A549 treated with GW870086 at 1 μM for 4 hours (cell line): ENCODE measurements at places on chromosomes 16 and 17. TPM values are rescaled to one million over a fixed set of nuclear protein-coding genes. Genes with fewer than 3 reads are reported as not detected.

Gene PYY
- not detected in 5 replicates for total RNA-seq

Gene SEZ6L2
- total RNA-seq = 17.0 to 21.8 TPM (median 20.7 TPM) in 5 replicates

Gene RAB11FIP4
- 0.91 to 2.1 TPM (median 1.4 TPM) in 5 replicates for total RNA-seq

Gene KRT10
- total RNA-seq = 93.1 to 121 TPM (median 103 TPM) in 5 replicates

Gene GAST
- total RNA-seq = 0.42 TPM in 1 of 5 replicates, not detected in the others

Gene ABCA10
- total RNA-seq = 0.07 to 0.12 TPM (median 0.10 TPM) in 5 replicates

Gene SOX9
- 6.6 to 9.8 TPM (median 9.1 TPM) in 5 replicates for total RNA-seq

Gene CD300LB
- total RNA-seq = 0.05 to 0.17 TPM (median 0.10 TPM) in 4 of 5 replicates, not detected in the other

Gene C17orf50
- 0.14 to 0.48 TPM (median 0.30 TPM) in 5 replicates for total RNA-seq

Gene OMG
- not detected in 5 replicates for total RNA-seq

Gene AXIN2
- total RNA-seq = 0.57 to 0.97 TPM (median 0.70 TPM) in 5 replicates

Gene SPATA2L
- total RNA-seq = 9.7 to 12.5 TPM (median 11.6 TPM) in 5 replicates

Gene CIITA
- 0.05 to 0.17 TPM (median 0.08 TPM) in 5 replicates for total RNA-seq

Gene IL21R
- total RNA-seq = 0.05 to 0.08 TPM (median 0.07 TPM) in 3 of 5 replicates, not detected in the others

Gene PMP22
- total RNA-seq = 183 to 230 TPM (median 209 TPM) in 5 replicates

Gene LRRC3C
- not detected in 5 replicates for total RNA-seq

Gene TEX14
- total RNA-seq = 0.12 to 0.47 TPM (median 0.29 TPM) in 5 replicates

Gene UBALD2
- total RNA-seq = 72.5 to 135 TPM (median 115 TPM) in 5 replicates

Gene MAP2K6
- 5.4 to 10.4 TPM (median 8.8 TPM) in 5 replicates for total RNA-seq

Gene CEMP1
- total RNA-seq = 0.12 TPM in 1 of 5 replicates, not detected in the others

Gene RNF43
- 0.15 to 0.83 TPM (median 0.38 TPM) in 5 replicates for total RNA-seq

Gene ODAD4
- 0.98 to 1.6 TPM (median 1.3 TPM) in 5 replicates for total RNA-seq

Gene SPATA22
- not detected in 5 replicates for total RNA-seq

Gene CCL7
- total RNA-seq = 0.25 to 0.50 TPM (median 0.39 TPM) in 3 of 5 replicates, not detected in the others

Gene DOC2B
- 0.85 to 1.1 TPM (median 0.92 TPM) in 5 replicates for total RNA-seq

Gene GDPD1
- 0.71 to 1.0 TPM (median 0.82 TPM) in 5 replicates for total RNA-seq

Gene SCNN1B
- 0.14 to 0.47 TPM (median 0.25 TPM) in 4 of 5 replicates, not detected in the other for total RNA-seq
